NCI-H524 (cell line): ENCODE measurements at places on chromosomes 6 and 20.

DNA sequence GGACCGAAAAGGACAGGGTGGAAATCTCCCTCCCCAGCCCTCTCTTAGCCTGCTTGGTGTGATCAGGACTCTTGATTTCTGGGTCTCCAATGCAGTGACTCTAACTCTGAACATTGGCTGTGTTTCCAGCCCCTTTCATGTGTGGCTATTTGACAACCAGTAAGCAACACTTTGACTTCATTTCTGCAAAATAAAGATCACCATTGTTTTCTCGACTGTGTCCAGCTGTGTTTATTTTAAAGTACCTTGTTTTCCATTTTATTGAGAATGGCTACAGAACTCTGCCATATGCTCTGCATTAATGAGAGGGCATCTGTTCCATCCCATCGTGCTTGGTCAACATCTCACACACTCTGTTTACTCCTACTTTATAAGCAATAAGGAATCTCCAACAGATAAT, 60.9 kb upstream of the TAGAP start:
- DNase-seq: peak; percentile 32

GRCh38 chr6:23176883-23177282, 607.5 kb downstream of the HDGFL1 start:
- no peak for DNase-seq

DNA sequence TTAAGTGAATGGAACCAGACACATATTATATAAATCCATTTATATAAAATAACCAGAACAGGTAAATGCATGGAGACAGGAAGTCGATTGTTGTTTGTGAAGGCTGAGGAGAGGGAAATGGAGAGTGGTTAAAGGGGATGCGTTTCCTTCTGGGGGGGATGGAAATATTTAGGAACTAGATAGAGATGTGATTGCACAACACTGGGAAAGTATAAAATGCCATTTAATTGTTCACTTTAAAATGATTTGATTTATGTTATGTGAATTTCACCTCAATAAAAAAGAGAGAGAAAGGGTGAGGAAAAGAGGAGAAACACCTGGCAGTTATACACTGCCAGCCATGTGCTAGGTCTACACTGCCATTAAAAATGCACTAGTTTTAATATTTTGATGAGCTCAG, 312.6 kb downstream of the CD83 start:
- DNase-seq: no peak

- no peak for DNase-seq
Observed at GRCh38 chr6:152637296-152638047, at the start of gene SYNE1. Gene SYNE1, minus strand, starts transcription at chr6:152637362. Its CDS starts 9,031 bp downstream, at chr6:152628331.

- DNase-seq: no peak
Observed at GRCh38 chr6:157980288-157981131, 1.2 kb upstream of the SYNJ2 start.

GRCh38 chr6:80690551-80691131, 584.2 kb downstream of the BCKDHB start:
- no peak for DNase-seq

DNA sequence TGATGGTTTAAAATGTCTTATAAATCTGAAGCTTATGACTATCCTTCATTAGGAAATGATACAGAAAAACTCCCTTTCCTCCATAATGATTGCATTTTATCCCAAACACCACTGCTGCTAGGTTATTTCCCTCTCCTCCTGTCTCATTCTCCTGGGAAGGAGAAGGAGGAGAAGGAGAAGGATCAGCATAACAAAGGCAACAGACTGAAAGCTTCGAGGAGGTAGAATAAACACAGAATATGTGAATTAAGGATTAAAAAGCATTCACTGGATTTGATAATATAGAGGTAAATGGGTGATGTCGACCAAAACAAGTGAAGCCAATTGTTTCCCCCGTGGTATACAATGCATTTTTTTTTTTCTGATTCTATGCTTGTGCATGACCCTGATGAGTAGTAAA, 82.0 kb downstream of the WASF1 start:
- no peak for DNase-seq

DNA sequence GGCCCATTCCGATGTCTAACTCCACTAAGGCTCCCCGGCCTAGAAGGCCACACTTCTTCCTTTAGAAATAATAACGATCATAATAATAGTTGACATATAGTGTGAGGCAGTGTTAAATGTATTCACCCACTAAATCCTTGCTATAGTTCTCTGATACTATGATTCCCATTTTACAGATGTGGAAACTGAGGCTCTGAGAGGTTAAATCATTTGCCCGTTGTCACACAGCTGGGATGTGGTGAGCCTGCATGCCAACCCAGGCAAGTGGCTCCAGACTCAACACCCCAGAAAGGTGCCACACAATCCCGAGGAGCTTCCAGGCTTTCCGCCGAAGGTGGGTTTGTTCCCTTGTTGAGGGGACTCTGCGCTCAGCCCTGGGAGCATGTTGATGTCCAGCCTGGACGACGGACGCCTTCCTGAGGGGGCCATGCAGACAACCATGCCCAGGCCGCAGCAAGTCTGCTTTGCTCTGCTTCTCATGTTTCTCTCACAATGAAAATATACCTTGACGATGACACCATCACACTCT, 104.6 kb upstream of the CDYL start:
- no peak for DNase-seq

DNA sequence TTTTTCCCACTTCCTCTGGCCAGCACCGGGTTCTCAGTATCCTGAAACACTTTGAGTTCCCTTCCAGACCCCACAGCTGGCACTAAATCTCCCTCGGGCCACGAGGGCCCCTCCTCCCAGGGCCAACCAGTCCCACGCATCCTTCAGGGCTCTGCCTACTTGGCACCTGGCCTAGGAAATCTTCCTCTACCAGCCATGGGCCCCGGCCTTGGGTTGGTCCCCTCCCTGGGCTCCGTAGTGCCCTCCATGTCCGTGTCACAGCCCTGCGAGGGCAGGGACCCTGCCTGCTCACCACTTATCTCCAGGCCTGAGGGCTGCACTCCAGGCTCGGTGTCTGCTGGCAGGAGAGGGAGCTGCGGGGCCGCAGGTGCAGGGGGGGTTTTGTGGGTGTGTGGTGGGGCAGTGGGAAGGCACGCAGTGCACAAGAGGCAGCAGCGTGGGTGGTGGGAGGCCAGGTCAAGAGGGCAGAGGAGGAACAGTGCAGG, 48.8 kb upstream of the CDH22 start:
- DNase-seq: no peak

DNA sequence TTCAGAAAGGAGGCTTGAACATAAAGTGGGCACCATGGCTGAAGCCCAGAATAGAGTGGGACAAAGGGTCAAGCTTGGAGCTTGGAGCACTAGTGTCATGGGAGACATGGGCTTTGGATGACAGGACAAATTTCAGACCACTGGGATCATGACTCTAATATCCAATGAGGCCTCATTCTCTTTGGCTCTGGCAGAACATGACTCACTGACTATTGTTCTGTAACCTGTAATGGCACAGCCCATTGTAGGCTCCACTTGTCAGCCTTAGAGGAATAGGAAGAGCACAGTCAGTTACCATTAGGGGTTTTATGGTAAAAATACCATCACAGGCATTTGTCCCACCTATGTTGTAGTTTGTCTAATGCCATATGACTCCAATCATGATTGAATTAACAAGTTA, 34.0 kb upstream of the MMS22L start:
- DNase-seq: no peak

DNA sequence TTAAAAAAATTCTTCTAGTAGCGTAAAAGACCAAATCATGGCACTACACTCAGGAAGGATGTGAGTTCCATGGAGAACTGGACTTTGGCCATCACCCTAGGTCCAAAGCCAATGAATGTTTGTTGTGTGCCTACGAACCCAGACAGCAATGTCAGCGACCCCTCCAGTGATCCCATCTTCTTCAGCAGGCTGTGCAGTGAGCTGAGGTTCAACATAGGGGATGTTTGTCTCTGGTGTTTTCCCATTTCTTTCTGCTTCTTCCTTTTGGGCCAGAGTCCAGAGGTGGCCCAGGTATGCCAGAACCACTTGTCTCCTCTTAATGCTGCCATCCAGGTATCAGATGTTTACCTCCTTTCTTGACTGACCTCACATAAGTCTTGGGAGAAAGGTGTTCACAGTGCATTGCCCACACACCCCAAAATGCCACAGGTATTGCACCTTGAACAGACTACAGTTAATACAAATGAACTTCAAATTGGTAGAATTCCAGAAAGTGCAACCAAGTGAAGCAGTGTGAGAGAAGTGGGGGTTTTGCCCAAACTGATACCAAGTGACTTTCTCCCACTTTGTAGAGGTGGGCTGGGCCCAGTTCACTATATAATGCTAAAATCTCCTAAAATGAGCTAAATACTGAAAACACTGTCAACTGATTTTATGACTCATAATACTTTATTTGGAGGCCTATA, 14.1 kb downstream of the KIZ start:
- no peak for DNase-seq

DNA sequence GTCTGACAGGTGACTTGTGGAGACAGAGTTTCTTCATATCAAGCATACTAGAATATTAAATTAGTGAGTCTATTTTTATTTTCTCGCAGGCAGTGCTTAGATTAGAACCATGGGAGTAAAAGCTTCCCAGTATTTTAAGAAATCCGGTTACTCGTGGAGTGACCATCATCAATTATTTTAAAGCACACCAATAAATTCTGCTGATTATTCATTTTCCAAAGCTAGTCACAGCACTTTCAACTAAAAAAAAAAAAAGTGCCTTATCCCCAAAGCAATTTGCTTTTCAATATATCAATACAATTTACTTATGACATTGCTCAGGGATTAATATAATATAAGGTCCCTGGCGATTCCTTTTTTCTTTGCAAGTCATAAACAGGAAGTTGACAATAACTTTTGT, 26.3 kb upstream of the OLIG3 start:
- no peak for DNase-seq

- DNase-seq: no peak
Observed at GRCh38 chr6:63663147-63663955, 27.7 kb downstream of the PHF3 start.

GRCh38 chr6:157885876-157886275, 62.8 kb downstream of the SNX9 start:
- DNase-seq: no peak

- DNase-seq: no peak
Observed at GRCh38 chr20:61558726-61559125, 306.7 kb downstream of the CDH4 start.

DNA sequence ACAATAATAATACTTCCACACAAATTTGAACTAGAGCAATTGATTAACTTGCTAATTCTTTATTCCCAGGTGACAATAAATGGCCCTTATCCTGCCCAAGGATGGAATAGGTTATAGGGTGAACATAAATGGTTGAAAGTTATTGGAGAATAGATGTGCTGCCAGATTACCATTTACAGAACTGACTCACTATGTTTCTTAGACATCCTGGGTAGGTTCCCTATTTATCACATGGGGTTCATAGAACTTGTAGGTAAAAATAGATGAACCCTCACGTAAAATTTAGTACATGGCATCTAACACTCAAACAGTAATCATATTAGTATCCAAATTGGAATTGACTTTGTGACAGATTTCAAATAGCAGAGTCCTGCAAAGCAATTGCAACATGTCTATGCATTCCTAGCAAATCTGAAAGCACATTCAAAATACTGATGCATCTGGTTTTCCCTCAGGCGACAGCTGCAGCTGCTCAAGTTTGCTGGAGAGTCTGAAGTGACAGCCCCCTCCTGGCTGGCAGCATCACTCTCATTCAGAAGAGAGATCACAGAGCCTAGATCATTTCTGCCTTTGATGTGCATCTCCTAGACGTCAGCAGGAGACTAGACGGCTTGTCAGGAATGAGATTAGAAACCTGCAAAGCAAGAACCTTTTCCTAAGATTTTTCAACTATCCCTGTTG, 80.2 kb upstream of the RNF217 start:
- DNase-seq: peak; percentile 43

- DNase-seq: no peak
Observed at GRCh38 chr6:108476847-108477430, 83.8 kb upstream of the FOXO3 start.

DNA sequence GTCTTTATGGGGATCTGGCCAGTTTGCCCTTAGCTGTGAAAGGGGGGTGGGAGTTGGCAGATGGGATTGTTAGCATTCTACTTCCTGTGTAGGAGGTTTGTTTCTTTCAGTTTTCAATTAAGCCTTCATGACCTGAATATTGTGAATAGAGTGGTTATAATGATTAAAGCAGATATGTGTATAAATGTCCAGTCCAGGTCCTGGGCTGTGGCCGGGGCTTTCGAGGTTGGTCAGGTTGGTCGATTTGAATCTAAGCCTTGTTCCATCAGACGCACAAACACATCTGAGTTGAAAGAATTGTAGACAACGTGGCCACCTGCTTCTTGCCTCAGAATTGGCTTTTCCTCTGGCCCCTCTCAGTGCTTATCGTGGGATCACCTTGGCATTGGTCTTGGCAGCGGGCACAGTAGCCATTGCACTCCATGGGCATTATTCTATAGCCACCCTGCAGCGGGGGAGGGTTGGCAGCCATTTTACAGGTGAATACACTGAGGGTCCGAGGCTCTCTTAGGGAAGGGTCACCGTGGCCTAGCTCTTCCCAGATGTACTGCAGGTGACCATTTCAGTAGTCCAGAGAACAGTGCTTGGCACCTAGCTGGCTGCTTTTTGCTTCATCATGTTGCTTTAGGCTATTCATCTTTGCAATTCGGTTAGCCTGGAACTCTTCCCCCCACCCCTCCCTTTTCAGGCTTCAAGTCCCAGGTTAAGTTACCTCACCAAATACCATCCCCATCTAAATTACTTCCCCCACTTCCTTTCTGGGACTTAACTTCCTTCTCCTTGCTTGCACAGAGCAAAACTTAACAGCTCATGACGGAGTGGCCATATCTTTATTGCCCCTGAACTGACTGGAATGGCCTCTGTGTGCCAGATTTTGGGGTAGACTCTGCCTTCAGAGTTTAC, 1.1 kb downstream of the RNF114 start:
- no peak for DNase-seq

DNA sequence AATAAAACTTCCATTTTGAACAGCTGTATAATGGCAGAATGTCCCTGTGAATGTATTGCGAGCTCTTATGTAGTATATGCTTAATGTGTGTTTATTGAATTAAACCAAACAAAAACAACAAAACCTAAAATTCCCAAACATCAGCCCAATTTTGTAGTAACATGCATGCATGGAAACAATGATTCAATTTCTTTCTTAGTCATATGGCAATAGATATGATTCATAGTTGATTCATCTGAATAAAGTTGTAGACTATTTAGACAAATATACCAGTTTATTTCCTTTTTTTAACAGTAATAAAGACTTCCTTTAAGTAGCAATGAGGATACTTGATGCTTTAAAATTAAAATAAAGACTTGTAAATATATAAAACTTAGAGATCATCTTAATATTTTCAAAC, 670.6 kb downstream of the CD109 start:
- DNase-seq: no peak

- peak; percentile 18 for DNase-seq
Observed at GRCh38 chr6:36873612-36874442, 776 bp downstream of the PPIL1 start.

- DNase-seq: no peak
Observed at GRCh38 chr6:156735751-156736150, 41.4 kb upstream of the ARID1B start.

DNA sequence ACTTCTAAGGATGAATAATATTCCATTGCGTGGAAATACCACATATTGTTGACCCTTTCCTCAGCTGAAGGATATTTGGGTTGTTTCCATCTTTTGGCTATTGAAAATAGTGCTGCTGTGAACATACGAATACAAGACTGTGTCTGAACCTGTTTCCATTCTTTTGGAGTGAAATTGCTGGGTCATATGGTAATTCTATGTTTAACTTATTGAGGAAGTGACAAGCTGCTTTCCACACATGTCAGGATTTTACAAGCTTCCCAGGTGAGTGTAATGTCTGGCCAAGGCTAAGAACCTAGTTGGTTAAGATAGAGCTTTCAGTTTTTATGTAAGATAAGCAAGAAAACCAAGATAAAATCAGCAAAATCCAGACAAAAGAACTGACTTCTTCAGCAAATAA, 48.8 kb downstream of the PPP1R3G start:
- no peak for DNase-seq

GRCh38 chr6:109239160-109239559, 143.1 kb downstream of the CD164 start:
- no peak for DNase-seq
